ENCODE measurements at places on chromosomes 5 and 9. TPM values are rescaled to one million over a fixed set of nuclear protein-coding genes. Genes with fewer than 3 reads are reported as not detected.

SLC6A19 gene
- total RNA-seq = not detected

FOXD1 gene
- 0.10 TPM for total RNA-seq

ZDHHC11 gene
- total RNA-seq = 0.78 TPM

CNTLN gene
- total RNA-seq = 0.46 TPM

GRCh38 chr5:121182788-121183490 is 668.7 kb upstream of the FTMT start:
- H3K4me1 ChIP-seq = no peaks in the 10 kb centered on the region
- DNase-seq = no peak
- no peak overlapping the region for H3K27ac ChIP-seq
- H3K36me3 ChIP-seq = no peaks in the 10 kb centered on the region

GRCh38 chr5:175444060-175444904 is at the start of gene DRD1:
DRD1 (minus strand) TSS chr5:175444182; CDS start chr5:175443099, 1,083 bp downstream.
- no peaks in the 10 kb centered on the region for H3K36me3 ChIP-seq
- no peak within 1 kb of the TSS for H3K27ac ChIP-seq
- no peak within 1 kb of the TSS for H3K4me3 ChIP-seq
- H3K27me3 ChIP-seq = peaks cover 46% of the 10 kb centered on the region
- peaks cover 4% of the 10 kb centered on the region for H3K4me1 ChIP-seq
- peak; percentile 24 for DNase-seq

- peak; percentile 65 for DNase-seq
- peak overlapping the region; percentile 91 for H3K27ac ChIP-seq
- H3K27me3 ChIP-seq = no peaks in the 10 kb centered on the region
- H3K4me3 ChIP-seq = peak overlapping the region; percentile 95
Observed at GRCh38 chr9:27528886-27529315, 713 bp downstream of the MOB3B start.

DNA sequence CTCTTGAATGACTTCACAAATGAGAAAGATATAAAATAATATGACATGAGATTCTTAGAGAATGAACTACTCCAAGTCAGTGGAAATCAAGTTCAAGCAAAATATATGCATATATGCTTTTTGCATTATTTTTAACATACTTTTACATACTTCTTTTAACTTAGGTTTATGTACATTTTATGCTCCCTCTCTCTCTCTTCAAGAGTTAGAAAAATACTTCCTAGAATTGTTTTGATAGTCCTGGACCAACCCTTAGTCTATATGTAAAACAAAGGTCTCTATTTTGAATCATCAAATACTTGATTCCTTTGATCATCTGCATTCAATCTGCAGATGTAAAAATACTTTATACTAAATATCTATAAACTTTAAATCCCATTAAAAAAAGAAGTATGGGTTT is 187.8 kb downstream of the DEPDC1B start:
- no peaks in the 10 kb centered on the region for H3K36me3 ChIP-seq
- peaks cover 38% of the 10 kb centered on the region for H3K4me1 ChIP-seq
- no peak overlapping the region for H3K4me3 ChIP-seq
- no peak overlapping the region for H3K27ac ChIP-seq
- H3K27me3 ChIP-seq = no peaks in the 10 kb centered on the region

DNA sequence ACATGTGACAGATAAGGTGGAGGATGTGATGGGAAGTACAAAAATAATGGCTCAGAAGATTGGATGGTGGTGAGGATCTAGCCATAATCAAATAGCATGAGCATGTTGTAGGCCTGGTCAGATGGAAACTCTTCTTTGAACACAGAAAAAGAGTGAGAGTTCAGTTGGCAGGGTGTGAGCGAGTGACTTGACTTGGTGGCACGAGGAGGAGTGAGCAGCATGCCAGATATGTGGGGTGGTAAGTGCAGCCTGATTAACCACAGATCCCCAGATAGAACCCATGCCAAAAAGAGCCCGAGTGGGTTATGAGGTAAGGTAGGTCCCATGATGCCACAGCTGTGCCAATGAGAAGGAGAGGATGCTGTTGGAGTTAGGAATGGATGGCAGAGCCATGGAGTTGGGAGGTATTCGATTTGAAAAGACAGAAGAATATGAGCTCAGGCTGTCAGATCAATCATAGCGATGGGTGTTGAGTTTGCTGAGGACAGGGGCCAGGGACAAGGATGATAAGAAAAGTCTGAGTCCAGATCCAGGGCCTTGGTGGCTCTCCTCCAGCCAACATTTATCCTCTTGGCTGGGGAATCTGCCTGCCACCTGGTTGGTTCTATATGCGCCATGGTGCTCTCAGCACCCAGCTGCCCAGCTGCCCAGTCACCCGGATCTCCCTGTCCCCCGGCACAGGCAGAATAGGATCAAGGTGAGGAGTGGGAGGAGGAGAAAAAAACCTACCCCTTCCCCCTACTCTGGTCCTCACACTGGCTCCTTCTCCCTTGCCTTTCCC is 16.5 kb downstream of the GARNL3 start:
- H3K4me1 ChIP-seq = peaks cover 32% of the 10 kb centered on the region
- H3K27me3 ChIP-seq = no peaks in the 10 kb centered on the region
- H3K27ac ChIP-seq = no peak overlapping the region
- no peak for DNase-seq

- H3K4me1 ChIP-seq = no peaks in the 10 kb centered on the region
- H3K36me3 ChIP-seq = no peaks in the 10 kb centered on the region
- H3K27ac ChIP-seq = no peak overlapping the region
- peaks cover 7% of the 10 kb centered on the region for H3K27me3 ChIP-seq
- DNase-seq = no peak
Observed at GRCh38 chr9:89204801-89205200, 26.2 kb upstream of the SHC3 start.

- H3K27me3 ChIP-seq = peaks cover 2% of the 10 kb centered on the region
- no peak for DNase-seq
- no peak overlapping the region for H3K4me3 ChIP-seq
- H3K4me1 ChIP-seq = no peaks in the 10 kb centered on the region
Observed at GRCh38 chr5:76000582-76000981, 82.6 kb upstream of the SV2C start.

GRCh38 chr9:125659954-125660353 is 47.1 kb downstream of the MAPKAP1 start:
- H3K4me3 ChIP-seq = no peak overlapping the region
- H3K27me3 ChIP-seq = no peaks in the 10 kb centered on the region
- H3K4me1 ChIP-seq = peaks cover 5% of the 10 kb centered on the region
- H3K27ac ChIP-seq = no peak overlapping the region
- H3K36me3 ChIP-seq = peaks cover 41% of the 10 kb centered on the region

GRCh38 chr5:143170104-143170503 is 233.4 kb downstream of the NR3C1 start:
- H3K27me3 ChIP-seq = no peaks in the 10 kb centered on the region
- no peak overlapping the region for H3K27ac ChIP-seq
- no peak for DNase-seq

DNA sequence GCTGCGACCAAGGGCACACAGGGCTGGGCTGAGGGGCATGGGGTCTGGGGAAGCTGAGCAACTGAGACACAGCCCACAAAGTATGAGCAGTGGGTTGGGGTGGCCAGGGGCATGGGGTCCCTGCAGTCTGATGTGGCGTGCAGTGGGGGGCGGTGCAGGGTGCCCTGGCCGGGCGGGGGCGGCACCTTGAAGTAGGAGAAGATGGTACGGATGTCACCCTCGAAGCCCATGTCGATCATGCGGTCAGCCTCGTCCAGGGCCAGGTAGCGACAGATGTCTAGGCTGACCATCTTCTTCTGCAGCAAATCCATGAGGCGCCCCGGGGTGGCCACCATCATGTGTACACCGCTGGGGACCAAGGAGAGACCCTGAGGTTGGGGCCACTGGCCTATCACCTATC is 3.3 kb downstream of the DDX41 start:
- H3K27me3 ChIP-seq = no peaks in the 10 kb centered on the region
- peaks cover 67% of the 10 kb centered on the region for H3K36me3 ChIP-seq
- H3K4me1 ChIP-seq = peaks cover 62% of the 10 kb centered on the region
- no peak for DNase-seq
- no peak overlapping the region for H3K27ac ChIP-seq
- H3K4me3 ChIP-seq = no peak overlapping the region

- no peaks in the 10 kb centered on the region for H3K36me3 ChIP-seq
- H3K4me3 ChIP-seq = no peak overlapping the region
- H3K4me1 ChIP-seq = no peaks in the 10 kb centered on the region
- no peak overlapping the region for H3K27ac ChIP-seq
Observed at GRCh38 chr9:14846871-14847311, 63.3 kb downstream of the FREM1 start.

GRCh38 chr5:177233206-177233605 is 70.3 kb downstream of the RAB24 start:
- H3K27ac ChIP-seq = no peak overlapping the region
- DNase-seq = no peak
- no peaks in the 10 kb centered on the region for H3K27me3 ChIP-seq
- peaks cover 12% of the 10 kb centered on the region for H3K4me1 ChIP-seq

DNA sequence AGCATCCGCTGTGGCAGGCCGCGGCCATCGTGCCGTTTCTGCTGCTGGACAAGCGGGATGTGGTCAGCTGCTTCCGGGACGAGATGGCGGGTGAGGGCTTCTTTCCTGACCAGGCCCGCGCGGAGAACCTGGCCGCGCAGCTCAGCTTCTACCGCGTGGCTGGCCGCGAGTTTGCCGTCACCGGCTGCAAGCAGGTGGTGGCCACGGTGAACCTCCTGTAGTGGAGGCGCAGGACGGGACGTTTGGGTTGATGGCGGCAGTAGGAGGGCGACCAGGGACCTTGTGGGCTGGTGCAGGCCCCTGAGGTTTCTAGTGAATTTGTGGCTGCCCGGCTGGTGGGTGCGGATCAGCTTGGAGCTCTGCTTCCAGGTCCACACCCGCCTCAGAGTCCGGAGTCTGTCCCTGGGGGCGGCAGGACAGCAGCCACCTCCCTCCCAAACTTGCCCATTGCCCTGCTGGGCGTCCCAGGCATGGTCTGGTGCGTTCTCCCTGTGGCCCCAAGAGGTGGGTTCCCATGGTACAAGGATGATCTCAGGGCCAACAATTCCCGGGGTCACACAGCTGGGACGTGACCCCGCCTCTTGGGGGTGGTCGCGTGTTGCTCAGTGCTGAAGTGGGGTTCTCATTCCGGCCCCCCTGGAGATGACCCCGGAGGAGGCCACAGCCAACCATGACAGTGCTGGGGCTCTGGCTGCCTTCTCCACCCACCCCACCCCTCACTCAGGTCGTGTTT is 2.4 kb downstream of the TOR4A start:
- no peak overlapping the region for H3K27ac ChIP-seq
- H3K27me3 ChIP-seq = no peaks in the 10 kb centered on the region
- no peak for DNase-seq

DNA sequence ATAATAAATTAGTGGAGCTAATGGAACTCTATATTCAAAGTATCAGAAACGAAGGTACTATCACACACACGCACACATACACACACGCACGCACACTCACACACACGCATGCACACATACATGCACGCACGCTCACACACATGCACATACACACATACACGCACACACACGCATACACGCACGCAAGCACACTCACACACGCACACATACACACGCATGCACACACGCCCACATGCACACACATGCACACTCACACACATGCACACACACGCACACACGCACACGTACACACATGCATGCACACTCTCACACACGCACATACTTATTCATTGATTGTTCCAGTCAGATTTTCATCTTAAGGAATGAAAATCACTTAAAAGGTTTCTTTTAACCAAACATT is 69.8 kb upstream of the ICE1 start:
- no peaks in the 10 kb centered on the region for H3K36me3 ChIP-seq
- H3K27me3 ChIP-seq = no peaks in the 10 kb centered on the region
- no peak for DNase-seq
- H3K4me1 ChIP-seq = no peaks in the 10 kb centered on the region
- H3K27ac ChIP-seq = no peak overlapping the region

- no peaks in the 10 kb centered on the region for H3K4me1 ChIP-seq
- no peaks in the 10 kb centered on the region for H3K27me3 ChIP-seq
- H3K4me3 ChIP-seq = no peak overlapping the region
- no peak overlapping the region for H3K27ac ChIP-seq
- no peak for DNase-seq
Observed at GRCh38 chr5:29702875-29703274, 1490.6 kb upstream of the CDH6 start.

- no peak for DNase-seq
- no peaks in the 10 kb centered on the region for H3K36me3 ChIP-seq
- H3K27ac ChIP-seq = no peak overlapping the region
- H3K27me3 ChIP-seq = peaks cover 15% of the 10 kb centered on the region
Observed at GRCh38 chr5:55899344-55899743, 48.2 kb downstream of the IL31RA start.

DNA sequence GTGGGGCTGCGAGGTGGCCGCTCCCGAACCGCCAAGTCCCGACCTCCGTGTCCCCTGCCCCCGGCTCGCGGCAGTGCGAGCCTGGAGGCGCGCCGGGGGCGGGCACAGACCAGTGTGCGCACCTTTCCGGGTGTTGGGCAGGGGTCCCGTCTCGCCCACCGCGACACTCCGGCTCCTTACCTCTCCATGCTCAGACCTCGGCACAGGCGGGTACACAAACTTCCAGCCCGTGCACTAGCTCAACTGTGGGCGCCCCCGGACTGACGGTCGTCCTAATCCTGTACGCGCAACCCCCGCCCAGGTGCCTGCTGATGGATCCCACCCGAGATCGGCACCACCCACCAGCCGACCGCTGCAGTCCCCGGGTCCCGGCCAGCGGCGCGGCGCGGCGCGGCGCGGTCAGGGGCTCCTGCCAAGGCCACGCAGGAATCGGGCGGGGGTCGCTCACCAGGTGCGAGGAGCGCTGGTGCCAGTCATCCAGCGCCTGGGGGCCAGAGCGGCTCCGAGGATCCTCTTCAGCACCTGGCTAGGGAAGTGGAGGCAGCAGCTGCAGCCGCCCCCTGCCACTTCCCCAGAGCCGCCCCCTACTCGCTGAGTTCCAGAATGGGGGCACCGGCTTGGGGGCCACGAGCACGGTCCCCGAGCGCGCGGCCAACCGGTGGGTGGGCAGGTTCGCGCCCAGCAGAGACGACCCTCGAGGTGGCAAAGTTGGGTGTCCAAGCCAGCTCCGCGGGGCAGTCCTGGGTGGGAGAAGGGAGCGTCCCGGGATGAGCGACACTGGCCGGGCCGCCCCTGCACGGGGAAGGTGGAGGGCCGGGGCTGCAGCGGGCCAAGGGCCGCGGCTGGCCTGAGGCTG is 511 bp downstream of the SEMA5A start:
- peaks cover 26% of the 10 kb centered on the region for H3K27me3 ChIP-seq
- H3K27ac ChIP-seq = no peak overlapping the region

DNA sequence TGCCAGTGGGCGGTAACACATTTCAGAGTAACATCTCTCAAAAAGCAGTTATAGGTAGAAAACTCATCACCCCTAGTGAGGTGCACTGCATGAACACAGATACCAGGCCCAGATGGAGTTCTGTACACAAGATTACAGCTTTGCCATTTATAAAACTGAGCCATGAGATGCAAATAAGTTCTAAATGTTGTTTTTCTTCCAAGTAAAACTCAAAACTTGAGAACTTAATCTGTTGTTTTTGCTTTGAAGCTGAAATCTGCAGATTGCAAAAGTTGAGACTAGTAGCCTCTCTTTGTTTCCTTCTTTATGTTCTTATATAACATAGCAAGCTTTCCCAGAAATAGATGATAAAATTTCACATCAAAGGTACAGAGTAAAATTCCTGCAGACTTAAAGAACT is 434.1 kb downstream of the PLK2 start:
- no peaks in the 10 kb centered on the region for H3K4me1 ChIP-seq
- H3K4me3 ChIP-seq = no peak overlapping the region
- peaks cover 4% of the 10 kb centered on the region for H3K27me3 ChIP-seq

Data from activated B cell treated with CpG ODN at 0.5 μM for 24 hours (primary cell).